Endothelial cell of umbilical vein (primary cell): ENCODE measurements at places on chromosomes 12 and 14. TPM values are rescaled to one million over a fixed set of nuclear protein-coding genes. Genes with fewer than 3 reads are reported as not detected.
A peak's percentile ranks its signal among the peaks of the same experiment; 100 is the strongest.

- DNase-seq = no peak
- no peaks in the 10 kb centered on the region for H3K4me1 ChIP-seq
- no peaks in the 10 kb centered on the region for H3K36me3 ChIP-seq
- H3K27ac ChIP-seq = no peak overlapping the region
- H3K4me3 ChIP-seq = no peak overlapping the region
- H3K27me3 ChIP-seq = no peaks in the 10 kb centered on the region
Observed at GRCh38 chr12:5556946-5557673, 125.2 kb downstream of the NTF3 start.

DNA sequence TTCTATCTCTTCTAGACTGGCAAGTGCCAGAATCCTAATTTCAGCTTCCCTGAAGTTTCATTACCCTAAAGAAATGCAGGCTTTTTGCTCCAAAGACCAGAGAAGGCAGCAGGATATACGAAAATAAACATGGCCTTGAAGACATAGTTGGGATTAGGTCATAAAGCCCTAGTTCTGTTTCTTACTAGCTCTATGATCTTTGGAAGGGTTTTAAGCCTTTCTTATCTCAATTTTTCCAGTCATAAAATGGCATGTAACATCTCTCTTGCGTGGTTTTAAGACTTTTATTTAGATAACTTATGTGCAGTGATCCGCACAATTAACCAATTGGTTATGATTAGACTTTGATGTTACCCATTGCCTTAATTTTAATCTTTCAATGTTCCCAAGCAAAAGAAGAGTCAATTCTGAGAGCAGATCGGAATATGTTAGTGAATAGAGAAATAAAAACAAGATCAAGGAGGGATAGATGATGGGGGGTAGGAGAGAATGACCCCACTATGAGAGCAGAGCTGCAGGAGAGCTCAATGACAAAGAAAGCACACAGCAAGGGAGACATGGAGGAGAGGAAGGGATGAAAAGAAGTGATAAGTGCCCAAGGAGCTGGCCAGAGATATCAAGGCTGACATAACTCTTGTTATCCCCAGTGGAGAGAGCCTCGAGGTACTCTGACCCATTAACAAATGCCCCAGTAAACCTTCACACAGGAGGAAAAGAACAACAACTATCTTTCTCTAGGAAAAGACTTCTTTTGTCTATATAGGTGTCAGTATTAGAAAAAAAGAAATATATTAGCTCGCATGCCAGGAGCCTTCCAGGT, 53.0 kb upstream of the ANP32D start:
- H3K4me1 ChIP-seq = peaks cover 27% of the 10 kb centered on the region
- H3K36me3 ChIP-seq = no peaks in the 10 kb centered on the region
- no peak for DNase-seq
- no peak overlapping the region for H3K27ac ChIP-seq

DNA sequence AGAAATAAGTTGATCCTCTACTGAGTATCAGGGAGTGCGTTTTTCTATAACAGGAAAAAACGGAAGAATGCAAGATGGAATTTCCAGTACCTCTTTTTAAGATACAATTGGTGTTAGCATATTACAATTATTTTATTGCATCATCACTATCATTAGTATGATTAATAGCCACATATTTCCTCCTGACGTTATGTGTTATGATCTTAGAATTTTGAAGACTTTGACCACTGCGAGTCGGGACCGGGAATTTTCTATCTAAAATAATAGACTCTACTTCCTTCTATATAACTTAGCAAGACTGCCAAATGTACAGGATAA, 679 bp upstream of the SAV1 start:
- H3K4me1 ChIP-seq = peaks cover 23% of the 10 kb centered on the region
- H3K27ac ChIP-seq = peak overlapping the region; percentile 81
- H3K27me3 ChIP-seq = no peaks in the 10 kb centered on the region
- H3K4me3 ChIP-seq = peak overlapping the region; percentile 70
- peaks cover 2% of the 10 kb centered on the region for H3K36me3 ChIP-seq

DNA sequence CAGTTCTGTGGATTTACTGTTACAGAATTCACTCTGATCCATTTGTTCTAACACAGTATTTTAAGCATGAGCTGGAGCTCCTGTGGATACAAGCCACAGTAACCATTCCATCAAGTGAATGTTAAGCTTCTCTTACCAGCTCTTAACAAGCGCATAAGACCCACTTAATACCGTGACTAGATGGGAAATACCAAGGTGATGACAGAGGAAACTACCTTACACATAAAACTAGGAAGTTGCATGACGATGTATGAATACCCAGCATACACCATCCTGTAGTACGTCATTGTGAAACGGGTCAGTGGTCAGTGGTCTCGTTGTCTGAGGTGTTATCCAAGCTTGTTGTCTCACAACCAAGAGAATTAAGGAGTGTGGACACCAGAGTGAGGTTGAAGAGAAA, 2.0 kb upstream of the GALC start:
- H3K27ac ChIP-seq = no peak overlapping the region
- H3K4me3 ChIP-seq = no peak overlapping the region
- no peaks in the 10 kb centered on the region for H3K27me3 ChIP-seq
- H3K36me3 ChIP-seq = no peaks in the 10 kb centered on the region
- H3K4me1 ChIP-seq = peaks cover 12% of the 10 kb centered on the region

GRCh38 chr14:70881549-70882177, 25.6 kb upstream of the PCNX1 start:
- H3K27ac ChIP-seq = no peak overlapping the region
- peaks cover 10% of the 10 kb centered on the region for H3K4me1 ChIP-seq
- no peaks in the 10 kb centered on the region for H3K36me3 ChIP-seq
- no peak overlapping the region for H3K4me3 ChIP-seq
- no peak for DNase-seq

DNA sequence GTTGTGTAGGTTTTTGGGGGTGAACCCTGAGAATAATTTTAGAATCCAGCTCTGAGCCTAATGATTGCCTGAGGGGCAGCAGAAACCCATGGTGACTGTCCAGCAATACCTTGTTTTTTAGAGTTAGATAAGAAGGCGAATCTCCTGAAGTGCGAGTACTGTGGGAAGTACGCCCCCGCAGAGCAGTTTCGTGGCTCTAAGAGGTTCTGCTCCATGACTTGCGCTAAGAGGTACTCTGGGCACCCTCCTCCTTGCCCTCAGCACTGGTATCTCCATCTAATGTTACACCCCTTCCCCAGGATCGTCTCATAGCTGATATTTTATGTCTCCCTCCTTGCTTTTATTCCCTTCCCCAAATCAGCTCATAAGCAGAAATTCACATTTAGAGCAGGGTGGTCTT, 12.7 kb downstream of the M6PR start:
- H3K36me3 ChIP-seq = peaks cover 10% of the 10 kb centered on the region
- H3K4me1 ChIP-seq = no peaks in the 10 kb centered on the region
- H3K4me3 ChIP-seq = no peak overlapping the region
- H3K27me3 ChIP-seq = no peaks in the 10 kb centered on the region

The SSTR1 gene
- 1.2 and 1.4 TPM in 2 replicates for total RNA-seq

The GALNT16 gene
- 0.49 and 1.0 TPM in 2 replicates for total RNA-seq

The KRAS gene
- 22.8 and 25.3 TPM in 2 replicates for total RNA-seq
